Dermis microvascular lymphatic vessel endothelial cell (primary cell): ENCODE measurements at places on chromosomes 5 and 9. TPM values are rescaled to one million over a fixed set of nuclear protein-coding genes. Genes with fewer than 3 reads are reported as not detected.

The CD180 gene
- under 0.01 TPM in 1 of 2 replicates, not detected in the other for total RNA-seq

The CCDC171 gene
- 0.25 and 0.26 TPM in 2 replicates for total RNA-seq

The HTR1A gene
- total RNA-seq: not detected in 2 replicates

DNA sequence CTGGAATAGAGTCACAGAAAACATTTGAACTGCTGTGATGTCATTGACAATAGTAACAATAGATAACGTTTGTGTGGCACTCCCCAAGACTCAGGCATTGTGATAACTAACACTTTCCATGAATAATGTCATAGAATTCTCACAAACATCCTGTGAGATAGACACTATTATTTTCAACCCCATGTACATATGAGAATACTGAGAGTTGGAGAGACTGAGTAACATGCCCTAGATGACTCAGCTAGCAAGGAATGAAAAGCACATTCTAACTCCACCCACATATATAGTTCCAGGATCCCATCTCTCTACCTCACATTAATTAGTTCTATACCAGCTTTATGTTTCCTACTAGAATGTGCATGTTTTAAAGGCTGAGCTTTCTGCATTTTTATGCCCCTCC is 71.4 kb downstream of the ASTN2 start:
- no peak for DNase-seq

- DNase-seq: no peak
These were observed 148.8 kb upstream of the ZNF608 start for GRCh38 chr5:124895236-124895635.

- no peak for DNase-seq
These were observed 19.6 kb downstream of the ADAMTSL1 start for GRCh38 chr9:18493451-18493993.

DNA sequence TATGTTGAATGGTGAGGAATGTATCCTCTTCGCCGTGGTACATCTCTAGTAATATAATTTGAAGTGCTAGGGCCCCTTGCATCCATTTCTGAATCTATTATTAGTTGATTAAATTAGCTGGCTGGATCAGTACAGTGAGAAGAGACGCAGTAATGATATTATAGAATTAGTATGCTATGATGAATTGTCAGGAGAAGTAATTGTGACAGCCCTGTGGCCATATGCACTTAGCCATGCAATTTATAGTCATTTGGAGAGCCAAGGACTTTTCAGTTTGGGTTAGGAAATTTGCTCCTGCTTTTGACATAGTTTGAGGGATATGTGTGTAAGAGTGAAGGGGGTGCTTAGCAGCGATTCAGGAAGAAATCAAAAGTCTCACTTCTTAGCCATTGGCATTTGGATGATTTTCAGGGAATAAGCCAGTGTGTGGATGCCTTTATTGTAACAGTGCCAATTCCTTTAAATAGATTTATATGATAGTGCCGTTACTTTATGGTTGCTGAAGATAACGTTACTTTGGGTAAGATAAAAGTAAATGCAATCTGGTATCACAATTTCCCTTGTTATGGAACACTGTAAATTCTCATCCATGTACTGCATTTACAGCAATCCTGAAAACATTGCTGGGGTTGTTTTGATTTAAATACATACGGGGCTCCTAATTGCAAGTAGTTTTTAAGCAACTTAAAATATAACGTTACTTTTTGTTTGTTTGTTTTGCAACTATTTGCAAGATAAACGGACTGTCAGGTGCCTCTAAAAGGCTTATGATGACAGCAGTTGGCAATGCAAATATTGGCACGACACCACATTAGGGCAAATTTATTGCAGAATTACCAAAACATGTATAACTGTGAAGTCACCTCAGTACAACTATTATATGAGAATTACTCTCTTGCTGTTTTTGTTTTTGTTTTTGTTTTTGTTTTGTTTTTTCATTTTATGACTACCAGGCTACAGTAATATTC is 875.4 kb upstream of the WWC1 start:
- no peak for DNase-seq

- no peak for DNase-seq
These were observed 50.6 kb upstream of the ANGPTL2 start for GRCh38 chr9:127173063-127173462.

GRCh38 chr9:18358325-18358724 is 115.6 kb upstream of the ADAMTSL1 start:
- DNase-seq: no peak

DNA sequence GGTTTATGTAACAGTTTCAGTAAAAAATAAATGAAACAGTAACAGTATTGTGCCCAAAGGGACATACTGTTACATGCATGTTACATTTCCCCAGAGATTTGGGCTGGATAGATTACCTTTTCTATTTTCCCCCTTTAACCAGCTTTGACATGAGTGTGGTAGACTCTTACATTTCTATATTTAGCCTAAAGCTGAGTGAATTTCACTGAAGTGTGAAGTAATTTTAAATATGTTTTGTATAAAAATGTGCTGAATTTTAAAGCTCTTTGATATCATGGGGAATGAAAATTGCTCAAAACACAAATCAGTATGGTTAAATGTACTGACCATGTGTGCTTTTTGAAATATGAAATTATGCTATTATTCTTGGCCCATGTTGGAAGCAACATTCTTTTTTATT is 122.3 kb upstream of the CDH10 start:
- no peak for DNase-seq

GRCh38 chr5:82336226-82336958 is 58.2 kb upstream of the RPS23 start:
- DNase-seq: no peak

DNA sequence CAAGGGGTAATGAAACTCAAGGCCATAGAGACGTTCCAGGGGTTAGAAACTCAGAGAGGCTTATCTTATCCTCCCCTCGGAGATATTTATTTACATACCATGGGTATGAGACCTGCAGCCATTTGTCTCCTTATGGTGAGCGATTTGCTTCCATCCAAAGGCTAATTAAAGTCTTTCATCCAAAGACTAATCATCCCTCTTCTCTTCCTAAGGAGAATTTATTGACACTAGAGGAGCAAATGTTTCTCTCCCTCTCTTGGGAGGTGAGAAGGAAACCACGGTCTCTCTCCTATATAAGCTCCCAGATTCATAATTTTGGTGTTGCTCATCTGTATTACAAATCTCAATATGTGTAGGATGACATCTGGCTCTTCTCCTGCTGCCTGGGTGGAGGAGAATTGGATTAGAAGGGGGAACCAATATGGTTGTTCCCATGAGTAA is 31.0 kb upstream of the RPS23 start:
- no peak for DNase-seq

- DNase-seq: no peak
These were observed 18.7 kb upstream of the OR13D1 start for GRCh38 chr9:104675611-104676010.

- DNase-seq: no peak
These were observed 57.8 kb downstream of the CWC27 start for GRCh38 chr5:64826541-64826940.

DNA sequence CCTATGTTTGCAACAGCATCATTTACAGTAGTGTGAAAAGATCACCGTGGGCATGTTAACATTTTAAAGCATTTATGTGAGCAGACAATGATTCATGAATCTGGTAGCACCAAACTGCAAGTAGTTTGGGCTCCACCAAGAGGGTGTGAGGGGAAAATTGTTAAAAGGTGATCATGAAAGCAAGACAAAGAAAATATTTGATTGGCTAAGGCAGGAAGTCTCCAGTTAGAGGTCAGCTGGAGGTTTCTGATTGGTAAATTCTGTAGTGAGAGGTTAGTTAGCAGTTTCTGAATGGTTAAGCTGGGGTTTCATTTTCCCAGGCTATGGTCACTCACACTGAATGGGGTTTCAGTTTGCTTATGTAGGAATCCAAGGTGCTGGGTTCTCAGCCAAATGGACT is 13.5 kb upstream of the DRD1 start:
- no peak for DNase-seq
